ENCODE measurements at places on chromosomes 6 and 20. TPM values are rescaled to one million over a fixed set of nuclear protein-coding genes. Genes with fewer than 3 reads are reported as not detected.

Gene PARD6B
- 5.5 TPM for total RNA-seq

Gene HTR1B
- 0.68 TPM for total RNA-seq

Gene SPATS1
- not detected for total RNA-seq

Gene BMP6
- total RNA-seq = not detected

Gene KIAA1755
- total RNA-seq = 1.1 TPM

Gene STMND1
- not detected for total RNA-seq

Gene TRIM15
- not detected for total RNA-seq

Gene QKI
- total RNA-seq = 192 TPM

Gene LATS1
- total RNA-seq = 23.1 TPM

Gene ACTL10
- total RNA-seq = 0.49 TPM

Gene BPIFA1
- total RNA-seq = not detected

Gene TMC2
- total RNA-seq = not detected

Gene SPATA25
- 0.98 TPM for total RNA-seq

Gene EYS
- total RNA-seq = not detected

Gene NRN1
- total RNA-seq = 32.8 TPM

Gene CD164
- total RNA-seq = 274 TPM

Gene ADGRF5
- total RNA-seq = 0.20 TPM

Gene SLPI
- total RNA-seq = not detected

Gene RNF182
- total RNA-seq = 17.0 TPM

Gene ASIP
- total RNA-seq = not detected

Gene CLPSL1
- total RNA-seq = not detected

Gene WFDC5
- total RNA-seq = not detected

Gene LINC00237
- not detected for total RNA-seq

Gene BMP5
- not detected for total RNA-seq

Gene HLA-G
- total RNA-seq = not detected

Gene EFHC1
- 37.7 TPM for total RNA-seq

Gene KCNK16
- total RNA-seq = not detected

Data from RPMI7951 (cell line).